Subcutaneous adipose tissue (tissue), 4 donors: ENCODE measurements at places on chromosomes 12 and 14. TPM values are rescaled to one million over a fixed set of nuclear protein-coding genes. Genes with fewer than 3 reads are reported as not detected.

The SLC6A15 gene
- 0.82 TPM for total RNA-seq

The SMOC1 gene
- total RNA-seq = 33.5 TPM

The TDRD9 gene
- 0.38 TPM for total RNA-seq

The RNASE3 gene
- not detected for total RNA-seq

The MYO1A gene
- 1.1 TPM for total RNA-seq

The KLHDC1 gene
- total RNA-seq = 9.0 TPM

The TBC1D30 gene
- 3.3 TPM for total RNA-seq

The SRRM4 gene
- not detected for total RNA-seq

The NELL2 gene
- 0.51 TPM for total RNA-seq

The NOVA1 gene
- total RNA-seq = 94.3 TPM

The MMP19 gene
- total RNA-seq = 22.2 TPM

The ANG gene
- total RNA-seq = 69.1 TPM

The SSPN gene
- total RNA-seq = 27.3 TPM

The CLEC2D gene
- 23.8 TPM for total RNA-seq

The POTEG gene
- not detected for total RNA-seq

The PLEKHA5 gene
- total RNA-seq = 26.3 TPM

The TAS2R9 gene
- total RNA-seq = not detected

The RFX4 gene
- total RNA-seq = not detected

The PIWIL1 gene
- not detected for total RNA-seq

The LRIG3 gene
- 32.4 TPM for total RNA-seq

The INHBE gene
- not detected for total RNA-seq

The GLIPR1 gene
- 82.6 TPM for total RNA-seq

The TEX22 gene
- total RNA-seq = not detected

The FZD10 gene
- total RNA-seq = 0.94 TPM

The PPFIA2 gene
- total RNA-seq = 2.2 TPM

The NEDD8 gene
- 126 TPM for total RNA-seq

The KRT85 gene
- not detected for total RNA-seq

The B4GALNT3 gene
- 0.22 TPM for total RNA-seq

The CLEC9A gene
- total RNA-seq = not detected

The ACVRL1 gene
- total RNA-seq = 271 TPM
